ENCODE measurements at places on chromosomes 1 and 21.

DNA sequence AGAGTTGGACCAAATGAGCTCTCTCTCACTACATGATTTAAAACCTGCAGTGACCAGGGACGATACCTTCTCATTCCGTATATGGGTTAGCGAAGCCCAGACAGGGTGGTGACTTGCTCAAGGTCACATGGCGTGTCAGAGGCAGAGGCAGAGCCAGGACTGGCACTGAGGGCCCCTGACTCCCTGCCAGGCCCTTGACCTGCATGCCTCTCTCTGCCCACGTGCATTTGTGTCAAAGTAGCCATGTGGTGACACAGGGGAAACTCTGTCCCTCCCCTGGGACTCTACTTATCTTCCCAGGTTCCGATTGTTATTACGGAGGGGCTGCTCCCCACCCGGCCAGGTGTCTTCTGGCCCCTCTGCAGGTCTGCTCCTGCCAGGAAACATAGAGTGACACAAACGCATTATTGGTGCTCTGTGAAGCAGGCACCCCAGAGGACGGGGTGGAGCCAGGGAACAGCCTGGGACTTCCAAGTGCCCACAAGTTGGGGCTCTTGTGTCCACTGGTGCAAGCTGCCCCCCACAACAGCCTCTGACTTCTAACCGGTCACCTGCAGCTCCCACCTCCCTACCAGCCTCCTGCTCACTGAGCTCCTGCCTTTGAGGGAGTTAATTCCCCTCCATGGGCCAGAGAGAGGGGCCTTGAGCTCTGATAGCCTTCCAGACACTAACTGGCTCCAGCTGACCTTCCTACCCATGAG, 7.3 kb upstream of the TINAGL1 start:
- DNase-seq: no peak

DNA sequence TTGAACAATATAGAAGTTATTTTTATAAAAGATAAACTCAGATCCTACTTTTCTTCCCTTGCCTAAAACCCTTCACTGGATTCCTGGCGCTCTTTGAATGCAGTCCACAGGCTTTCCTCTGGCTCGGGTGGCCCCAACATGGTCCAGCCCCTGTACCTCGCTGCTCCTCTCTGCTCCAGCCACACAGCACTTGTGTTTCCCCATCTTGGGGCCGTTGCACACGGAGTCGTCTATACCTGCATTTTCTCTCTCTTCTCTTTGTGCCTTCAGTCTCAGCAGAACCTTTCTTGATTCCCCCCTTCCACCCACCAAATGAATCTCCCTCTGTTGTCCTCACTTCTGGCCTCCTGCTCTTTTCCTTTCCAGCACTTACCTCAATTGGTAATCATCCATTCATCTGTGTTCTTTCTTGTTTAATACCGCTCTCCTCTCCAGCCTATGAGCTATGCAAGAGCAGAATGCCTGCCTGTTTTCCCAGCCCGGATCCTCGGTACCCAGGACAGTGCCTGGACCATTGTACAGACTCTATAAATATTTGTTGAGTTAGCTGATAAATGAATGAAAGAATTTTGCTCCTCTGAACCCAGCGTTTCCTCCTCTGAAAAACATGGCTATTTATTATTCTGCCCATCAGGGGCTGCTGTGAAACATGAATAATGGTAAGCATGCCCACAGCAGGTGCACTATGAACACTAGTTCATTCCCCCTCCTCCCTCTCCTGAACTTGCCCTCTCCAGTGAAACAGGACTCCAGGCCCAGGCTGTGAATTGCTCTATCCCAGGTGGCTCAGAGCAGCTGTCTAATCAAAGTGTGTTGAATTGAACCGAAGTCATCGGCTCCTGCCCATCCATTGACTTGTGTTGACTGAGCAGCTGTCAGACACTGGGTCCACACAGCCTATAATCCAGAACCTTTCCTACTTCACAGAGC, 266.9 kb downstream of the PTPRU start:
- DNase-seq: no peak

DNA sequence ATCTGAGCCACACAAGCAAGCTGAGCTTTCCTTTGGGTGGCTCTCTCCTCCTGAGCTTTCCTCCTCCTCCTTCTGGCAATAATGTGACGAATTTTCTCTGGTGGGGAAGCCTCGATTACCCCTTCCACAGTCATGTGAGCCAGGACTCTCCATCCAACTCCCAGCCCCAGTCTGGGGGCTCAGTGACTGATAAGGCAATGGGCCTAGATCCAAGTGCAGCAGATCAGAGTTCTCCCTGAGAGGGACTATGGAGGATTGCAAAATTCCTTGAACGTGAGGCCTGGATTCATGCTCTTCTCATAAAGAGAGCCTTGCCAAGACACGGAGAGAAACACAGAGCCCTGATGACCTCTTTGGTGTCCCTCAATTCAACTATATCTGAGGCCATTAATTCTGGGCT, 31.3 kb upstream of the TRIM67 start:
- DNase-seq: no peak

DNA sequence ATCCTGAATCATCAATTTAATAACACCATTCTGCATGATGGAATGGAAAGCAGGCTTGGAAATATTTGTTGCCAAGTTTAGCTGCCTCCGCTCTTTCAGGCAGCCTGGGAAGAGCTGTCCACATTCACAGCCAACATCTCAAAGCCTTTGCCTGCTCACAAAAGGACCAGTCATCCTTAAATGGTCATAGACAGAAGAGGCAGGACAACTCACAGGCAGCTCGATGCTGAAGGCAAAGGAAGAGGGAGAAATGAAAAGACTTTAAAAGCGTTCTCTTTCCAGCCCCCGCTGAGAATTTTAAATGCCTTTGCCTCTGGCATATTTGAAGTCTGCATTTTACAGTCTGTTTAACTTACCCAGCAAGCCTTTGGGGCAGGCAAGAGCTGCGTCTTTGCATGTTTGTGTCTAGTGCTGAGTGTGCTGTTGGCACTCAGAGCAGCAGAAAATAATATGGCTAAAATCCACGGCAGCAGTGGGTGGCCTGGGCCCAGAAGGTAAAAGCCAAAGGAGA, 68.9 kb downstream of the NMNAT2 start:
- DNase-seq: no peak

DNA sequence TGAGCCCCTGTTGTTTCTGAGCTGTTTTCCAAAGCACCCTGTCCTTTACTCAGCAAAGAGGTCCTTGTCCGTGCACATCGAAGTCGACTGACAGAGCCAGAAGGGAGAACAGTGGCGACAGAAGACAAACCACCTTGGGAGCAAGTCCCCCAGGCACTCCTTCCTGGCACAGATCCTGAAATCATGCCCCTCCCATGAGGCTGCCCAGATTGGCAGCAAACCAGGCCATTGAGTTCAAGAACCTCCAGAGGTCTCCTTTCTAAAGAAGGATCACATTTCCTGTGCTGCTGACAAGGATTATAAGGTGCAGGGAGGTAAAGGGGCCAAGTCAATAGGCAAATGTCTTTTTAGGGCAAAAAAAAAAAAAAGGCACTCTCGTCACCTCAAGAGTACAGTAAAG, 84.7 kb upstream of the HIVEP3 start:
- no peak for DNase-seq

DNA sequence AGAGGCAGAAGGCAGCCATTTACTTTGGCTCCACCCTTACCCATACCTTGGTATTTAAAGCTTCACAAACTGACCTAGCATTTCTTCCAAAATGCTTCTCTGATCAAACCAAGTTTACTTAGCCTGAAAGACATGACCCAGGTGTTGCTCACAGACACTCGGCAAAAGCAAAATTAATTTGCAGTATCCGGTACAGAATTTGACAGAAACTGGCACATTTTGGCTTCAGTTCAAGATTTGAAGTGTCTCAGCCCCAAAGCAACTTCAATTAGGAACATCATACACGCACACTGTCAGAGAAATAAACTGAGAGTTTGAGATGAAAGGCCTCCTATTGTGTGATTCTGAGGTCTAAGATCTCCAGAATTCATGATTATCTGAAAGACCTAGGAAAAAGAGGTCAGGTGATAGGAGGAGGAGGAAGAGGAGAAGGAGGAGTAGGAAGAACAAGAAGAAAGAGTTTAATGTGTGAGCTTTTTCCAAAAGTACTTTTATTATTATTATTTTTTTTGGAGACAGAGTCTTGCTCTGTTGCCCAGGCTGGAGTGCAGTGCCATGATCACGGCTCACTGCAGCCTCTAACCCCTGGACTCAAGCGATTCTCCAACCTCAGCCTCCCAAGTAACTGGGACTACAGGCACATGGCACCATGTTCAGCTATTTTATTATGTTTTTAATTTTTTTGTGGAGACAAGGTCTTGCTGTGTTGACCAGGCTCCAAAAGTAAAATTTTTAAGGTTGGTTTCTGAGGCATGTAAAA, 143.6 kb downstream of the SLC45A1 start:
- no peak for DNase-seq

DNA sequence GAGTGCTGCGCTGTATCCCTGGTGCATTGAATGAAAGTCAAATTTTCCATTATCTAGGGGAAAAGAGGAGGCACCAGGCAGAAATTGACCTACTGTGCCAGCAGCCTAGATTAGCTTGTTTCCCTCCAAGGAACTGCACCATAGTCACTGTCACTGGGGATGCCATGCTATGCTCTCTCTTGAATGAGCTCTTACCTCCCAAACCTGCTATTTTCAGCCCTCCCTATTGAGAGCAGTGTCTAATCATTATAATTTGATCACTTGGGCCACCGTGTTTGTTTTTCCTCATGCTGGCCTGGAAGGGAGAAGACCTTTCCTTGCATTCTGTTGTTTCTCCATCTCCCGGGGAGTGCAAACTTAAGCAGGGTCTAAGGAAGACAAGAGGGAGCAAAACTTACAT, 492.9 kb downstream of the SIPA1L2 start:
- DNase-seq: no peak

DNA sequence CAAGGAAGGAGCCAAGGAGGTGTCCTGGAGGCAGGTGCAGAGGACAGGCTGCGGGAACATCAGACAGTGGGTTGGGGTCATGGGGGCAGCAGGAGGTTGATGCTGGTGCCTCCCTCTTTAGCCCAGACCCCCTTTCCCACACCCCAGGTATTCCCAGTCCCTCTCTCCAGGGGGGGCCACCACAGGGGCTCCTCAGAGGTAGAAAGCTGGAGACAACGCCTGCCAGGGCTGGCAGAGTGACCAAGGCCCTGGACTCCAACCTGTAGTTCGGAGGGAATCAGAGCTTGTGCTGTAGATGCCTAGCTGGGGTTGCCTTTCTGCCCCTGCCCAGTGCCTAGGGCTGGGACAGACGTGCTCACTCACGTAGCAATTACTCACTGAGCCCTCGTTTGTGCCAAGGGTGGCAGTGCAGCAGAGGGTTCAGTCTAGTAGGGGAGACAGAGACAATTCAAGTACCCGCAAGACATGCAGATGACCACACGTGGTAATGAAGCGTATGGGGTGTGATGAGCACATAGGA, 148.2 kb downstream of the PTPRU start:
- DNase-seq: no peak

DNA sequence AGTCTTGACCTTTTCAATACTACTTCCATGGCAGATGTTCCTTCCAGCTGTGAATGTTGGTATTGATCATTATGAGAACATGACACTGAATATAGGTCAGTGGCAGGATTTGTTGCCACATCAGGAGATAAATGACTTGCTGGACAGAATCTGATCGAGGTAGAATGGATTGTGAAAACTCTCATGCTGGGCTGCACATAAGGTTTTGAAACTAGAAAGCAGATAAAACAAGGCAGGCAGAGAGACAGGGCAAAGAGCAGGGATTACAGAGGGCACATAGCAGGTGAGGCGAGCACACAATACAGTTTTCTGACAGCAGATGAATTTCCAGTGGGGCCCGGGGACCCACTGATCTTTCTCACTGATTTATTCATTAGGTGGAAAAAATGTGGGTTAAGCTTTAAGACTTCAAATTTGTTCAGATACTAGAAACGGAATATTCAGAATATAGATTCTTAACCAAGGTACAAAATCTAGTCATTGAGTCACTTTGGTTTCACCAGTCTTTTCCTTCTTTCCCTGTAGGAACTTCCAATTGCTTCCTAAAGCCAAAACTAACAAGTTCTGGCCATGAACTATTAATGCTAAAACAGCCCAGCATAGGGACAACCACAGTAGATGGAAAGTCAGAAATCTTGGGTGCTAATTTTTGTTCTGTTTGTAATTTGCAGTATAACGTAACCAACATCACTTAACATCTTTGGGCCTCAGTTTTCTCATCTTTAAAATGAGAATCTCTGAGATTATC, 296.0 kb upstream of the PTBP2 start:
- DNase-seq: no peak

GRCh38 chr1:66788231-66788939, 12.7 kb downstream of the INSL5 start:
- DNase-seq: no peak

- no peak for DNase-seq
These were observed 9.9 kb downstream of the TTC3 start for GRCh38 chr21:37082856-37083528.

- peak; percentile 76 for DNase-seq
These were observed 562 bp downstream of the MAP7D1 start for GRCh38 chr1:36156329-36157114.

- no peak for DNase-seq
These were observed 18.5 kb upstream of the ZNF648 start for GRCh38 chr1:182080040-182080439.

DNA sequence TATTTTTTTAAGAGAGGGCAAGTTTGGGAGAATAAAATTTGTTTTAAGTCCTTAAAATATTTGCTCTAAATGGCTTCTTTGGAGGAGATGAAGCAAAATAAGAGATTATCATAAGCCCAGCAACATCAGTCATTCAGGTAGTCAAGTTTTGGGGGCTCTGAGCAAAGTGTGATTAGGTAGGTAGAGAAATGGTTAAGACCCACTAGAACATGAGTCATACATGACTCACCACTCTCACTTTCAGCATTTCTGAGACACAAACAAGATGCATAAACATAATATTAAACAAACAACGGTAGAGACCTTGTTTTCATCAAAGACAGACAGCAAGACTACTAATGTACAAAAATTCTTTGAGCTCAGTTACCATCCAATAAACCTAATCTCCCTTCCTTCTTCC, 272.2 kb downstream of the LMO4 start:
- no peak for DNase-seq

GRCh38 chr1:119674835-119675289, 26.8 kb upstream of the ZNF697 start:
- DNase-seq: no peak

GRCh38 chr1:181174861-181175260, 86.4 kb downstream of the IER5 start:
- DNase-seq: no peak

- no peak for DNase-seq
These were observed 36.6 kb upstream of the ZFP69B start for GRCh38 chr1:40413527-40414252.
